Renal cortex interstitium (tissue), 15 donors: ENCODE measurements at places on chromosomes 12 and 14. TPM values are rescaled to one million over a fixed set of nuclear protein-coding genes. Genes with fewer than 3 reads are reported as not detected.

Gene HVCN1
- 9.8 TPM for polyA plus RNA-seq

Gene ERP27
- polyA plus RNA-seq, result 26.3 TPM

Gene CCDC175
- polyA plus RNA-seq, result 0.43 TPM

Gene GRIP1
- polyA plus RNA-seq, result 23.0 TPM

Gene RNASE7
- 0.42 TPM for polyA plus RNA-seq

Gene PSMA3
- 155 TPM for polyA plus RNA-seq
